ENCODE measurements at places on chromosomes 16 and 17. TPM values are rescaled to one million over a fixed set of nuclear protein-coding genes. Genes with fewer than 3 reads are reported as not detected.

DNA sequence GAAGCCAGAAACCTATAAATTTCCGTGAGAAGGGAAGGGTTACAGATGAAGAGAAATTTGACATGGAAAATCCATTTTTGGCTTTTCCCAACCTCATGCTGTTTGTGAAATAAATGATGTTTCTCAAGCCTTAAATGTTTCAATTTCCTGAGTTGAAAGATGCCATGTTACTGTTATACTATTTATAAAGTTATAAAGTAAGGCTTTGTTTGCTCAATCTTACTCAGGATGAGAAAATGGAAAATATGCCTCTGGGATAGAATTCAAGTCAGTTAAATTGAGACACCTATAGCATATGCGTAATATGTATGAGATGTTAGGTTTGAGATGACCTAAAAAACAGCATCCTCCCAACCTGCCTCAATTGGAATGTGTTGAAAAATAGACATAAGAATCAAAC is 19.9 kb upstream of the FAM20A start:
- DNase-seq: no peak

DNA sequence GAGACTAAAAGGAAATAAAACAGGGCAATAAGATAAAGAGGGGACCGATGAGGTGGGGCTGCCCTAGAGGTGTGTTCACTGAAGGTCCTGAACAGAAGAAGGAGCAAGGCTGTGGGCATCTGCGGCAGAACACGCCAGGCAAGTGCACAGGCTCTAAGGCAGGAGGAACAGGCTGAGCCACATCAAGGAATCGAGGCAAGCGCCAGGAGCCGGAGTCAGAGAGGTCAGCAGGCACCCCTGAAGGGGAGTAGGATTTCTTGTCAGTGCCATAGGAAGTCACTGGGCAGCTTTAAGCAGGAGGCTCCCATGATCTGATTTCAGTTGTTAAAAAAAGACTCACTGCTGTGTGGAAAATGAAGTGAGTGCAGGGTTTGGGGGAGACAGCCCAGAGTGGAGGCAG is 186.5 kb downstream of the KATNIP start:
- DNase-seq: no peak

The TP53TG3C gene
- not detected for polyA plus RNA-seq

The PMFBP1 gene
- polyA plus RNA-seq: 0.98 TPM

DNA sequence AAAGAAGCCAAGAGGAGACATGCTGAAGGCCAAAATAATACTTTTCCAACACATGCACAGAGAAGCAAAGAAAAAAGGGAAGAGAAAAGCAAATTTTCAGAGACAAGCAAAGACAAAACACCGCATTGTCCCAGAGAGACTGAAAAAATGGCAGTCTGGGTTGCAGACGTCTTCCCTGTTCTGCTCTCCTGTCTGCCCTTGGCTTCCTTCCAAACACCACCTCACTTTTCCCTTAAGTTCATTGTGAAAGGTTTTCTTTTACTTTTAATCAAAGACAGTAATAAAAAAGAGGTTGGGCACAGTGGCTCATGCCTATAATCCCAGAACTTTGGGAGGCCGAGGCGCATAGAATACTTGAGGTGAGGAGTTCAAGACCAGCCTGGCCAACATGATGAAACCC is 21.2 kb upstream of the VAT1L start:
- no peak for DNase-seq

DNA sequence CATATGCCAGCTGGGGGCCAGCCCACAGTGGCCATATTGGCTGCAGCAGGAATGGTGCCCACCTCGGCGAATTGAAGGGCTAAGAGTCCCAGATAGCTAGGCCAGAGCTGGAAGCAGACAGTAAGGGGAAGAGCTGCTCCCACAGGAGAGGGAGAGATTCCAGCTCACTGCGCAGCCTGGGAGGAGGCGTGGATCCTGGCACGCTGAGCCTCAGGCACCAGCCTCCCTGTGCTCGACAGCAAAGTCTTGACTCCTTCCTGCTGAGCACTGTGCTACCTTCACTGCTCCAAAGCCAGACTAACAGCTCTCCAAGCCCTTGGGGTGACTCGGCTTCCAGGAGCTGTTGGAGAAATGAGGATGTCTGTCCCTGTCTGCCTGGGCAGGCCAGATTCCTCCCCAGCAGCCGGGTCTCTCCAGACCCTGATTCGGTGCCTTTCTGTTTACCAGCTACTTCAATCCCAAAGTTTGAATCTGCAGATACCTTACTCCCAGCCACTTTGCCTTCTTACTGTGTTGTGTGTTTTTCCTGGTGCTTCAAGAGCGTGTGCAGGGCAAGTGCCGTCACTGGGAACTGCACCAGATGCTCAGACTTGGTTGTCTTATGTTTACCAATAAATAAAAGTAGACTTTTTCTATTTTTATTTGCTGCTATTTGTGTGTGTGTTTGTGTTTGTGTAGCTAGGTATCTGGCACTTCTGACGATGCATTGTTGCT is 9.1 kb downstream of the CBX2 start:
- no peak for DNase-seq

GRCh38 chr17:62794666-62794971 is 13.5 kb downstream of the MARCHF10 start:
- DNase-seq: no peak

All from hindlimb muscle (tissue), 1 donor.